ENCODE measurements at places on chromosomes 1 and 21.

DNA sequence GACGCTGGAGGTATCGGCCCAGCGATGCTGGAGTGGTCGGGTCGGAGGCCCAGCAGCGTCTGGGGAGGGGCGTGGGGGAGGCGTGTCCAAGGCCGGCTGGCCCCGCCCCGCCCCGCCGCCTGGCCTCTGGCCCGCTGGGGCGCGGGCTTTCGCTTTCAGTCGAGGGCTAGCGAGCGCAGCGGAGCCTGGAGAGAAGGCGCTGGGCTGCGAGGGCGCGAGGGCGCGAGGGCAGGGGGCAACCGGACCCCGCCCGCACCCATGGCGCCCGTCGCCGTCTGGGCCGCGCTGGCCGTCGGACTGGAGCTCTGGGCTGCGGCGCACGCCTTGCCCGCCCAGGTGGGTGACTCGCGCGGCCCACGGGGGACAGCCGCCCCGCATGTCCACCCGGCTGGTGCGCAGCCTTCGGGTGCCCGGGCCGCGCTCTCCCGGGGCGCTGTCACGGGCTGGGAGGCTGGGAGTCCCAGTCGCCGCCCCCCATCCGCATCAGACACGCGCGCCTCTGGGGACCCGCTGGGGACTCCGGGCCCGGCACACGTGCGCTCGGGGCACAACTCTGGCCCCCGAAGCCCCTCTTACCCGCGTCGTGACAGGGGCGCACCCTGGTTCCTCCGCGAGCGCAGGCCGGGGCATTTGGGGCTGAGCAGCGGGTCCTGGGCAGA lies at the start of gene TNFRSF1B:
Gene TNFRSF1B, plus strand, starts transcription at position 158 of the 659 bp plus-strand sequence. Its CDS starts 101 bp downstream, at position 259.
- DNase-seq = no peak

DNA sequence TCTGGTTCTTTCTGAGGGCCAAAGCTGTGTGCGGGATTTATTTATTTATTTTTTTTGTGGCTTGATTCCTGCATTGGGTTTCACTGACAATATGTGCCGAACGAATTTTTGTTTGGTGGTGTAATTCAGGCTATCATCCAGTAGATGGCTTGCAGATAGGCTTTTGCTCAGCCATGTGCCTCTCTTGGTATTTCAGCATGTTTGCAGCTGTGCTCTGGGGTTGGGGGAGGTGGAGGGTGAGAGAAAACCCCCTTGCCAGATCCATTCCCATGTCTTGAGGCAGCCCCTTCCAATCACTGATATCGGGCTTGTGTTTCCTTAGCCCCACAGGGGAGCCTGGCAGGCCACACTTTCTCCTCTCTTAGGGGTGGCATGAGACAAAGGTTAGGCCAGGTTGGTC lies 302.4 kb downstream of the PTGER3 start:
- no peak for DNase-seq

GRCh38 chr1:30371888-30372791 lies 351.2 kb downstream of the MATN1 start:
- no peak for DNase-seq

DNA sequence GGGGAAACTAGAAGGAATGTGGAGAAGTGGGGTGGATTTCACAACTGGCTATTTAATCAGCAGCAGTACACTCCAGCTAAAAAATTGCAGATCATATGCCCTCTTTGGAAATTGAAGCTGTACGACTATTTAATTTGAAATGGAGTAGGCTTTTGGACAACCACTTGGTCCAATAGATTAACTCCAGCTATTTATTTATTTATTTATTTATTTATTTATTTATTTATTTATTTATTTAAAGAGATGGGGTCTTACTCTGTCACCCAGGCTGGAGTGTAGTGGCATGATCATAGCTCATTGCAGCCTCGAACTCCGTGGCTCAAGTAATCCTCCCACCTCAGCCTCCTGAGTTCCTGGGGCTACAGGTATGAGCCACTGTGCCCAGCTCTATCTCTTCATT lies 312.3 kb downstream of the KCNH1 start:
- no peak for DNase-seq

GRCh38 chr1:115413208-115413607 lies 75.2 kb upstream of the NGF start:
- DNase-seq = no peak

DNA sequence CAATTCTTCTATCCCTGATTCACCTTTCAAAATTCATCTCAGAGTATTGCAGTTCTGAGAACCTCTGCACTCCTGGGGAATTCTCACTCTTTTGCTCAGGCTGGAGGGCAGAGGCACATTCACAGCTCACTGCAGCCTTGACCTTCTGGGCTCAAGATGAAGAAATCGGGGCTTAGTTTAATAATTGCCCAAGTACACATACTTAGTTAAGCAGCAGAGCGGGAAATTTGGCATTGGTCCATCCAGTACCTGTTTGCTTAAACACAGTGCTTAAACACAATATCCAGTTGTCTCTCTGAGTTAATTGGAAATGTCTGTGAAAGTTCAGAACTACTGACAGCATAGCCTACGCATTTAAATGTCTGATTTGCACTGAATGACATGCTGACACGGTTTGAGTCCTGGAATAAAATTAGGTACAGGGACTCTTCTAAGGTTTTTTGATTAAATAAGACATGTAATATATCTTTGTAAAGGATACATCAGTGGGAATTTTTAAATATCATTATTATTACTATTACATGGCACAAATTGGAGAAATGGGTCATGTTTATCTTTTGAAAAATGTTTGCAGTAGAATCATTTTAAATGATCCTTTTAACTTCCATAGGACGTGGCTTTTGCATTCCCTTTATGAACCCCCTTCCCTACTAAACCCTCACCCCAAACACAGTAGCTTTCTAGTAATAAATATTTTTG lies 337.4 kb downstream of the SRGAP2C start:
- no peak for DNase-seq

DNA sequence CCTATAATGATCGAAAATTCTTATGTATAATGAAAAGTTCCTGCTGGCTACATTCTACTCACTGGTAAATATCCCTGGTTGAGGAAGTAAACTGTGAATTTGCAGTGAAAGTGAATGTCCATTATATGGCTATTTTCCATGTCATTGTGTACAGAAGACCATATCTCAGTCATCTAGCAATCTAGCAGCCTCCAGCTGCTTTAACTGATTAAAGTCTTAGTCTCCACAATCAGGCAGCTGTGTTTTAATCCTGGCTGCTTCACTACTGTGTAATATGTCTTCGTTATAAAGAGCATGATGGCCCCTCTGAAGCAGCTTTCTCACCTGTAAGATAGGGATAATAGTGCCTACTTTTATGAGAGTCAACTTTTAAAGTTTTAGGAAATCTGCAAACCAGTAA lies 11.4 kb downstream of the CLCA2 start:
- DNase-seq = no peak

- no peak for DNase-seq
Measured at GRCh38 chr1:205118752-205119151, 3.0 kb downstream of the RBBP5 start.

DNA sequence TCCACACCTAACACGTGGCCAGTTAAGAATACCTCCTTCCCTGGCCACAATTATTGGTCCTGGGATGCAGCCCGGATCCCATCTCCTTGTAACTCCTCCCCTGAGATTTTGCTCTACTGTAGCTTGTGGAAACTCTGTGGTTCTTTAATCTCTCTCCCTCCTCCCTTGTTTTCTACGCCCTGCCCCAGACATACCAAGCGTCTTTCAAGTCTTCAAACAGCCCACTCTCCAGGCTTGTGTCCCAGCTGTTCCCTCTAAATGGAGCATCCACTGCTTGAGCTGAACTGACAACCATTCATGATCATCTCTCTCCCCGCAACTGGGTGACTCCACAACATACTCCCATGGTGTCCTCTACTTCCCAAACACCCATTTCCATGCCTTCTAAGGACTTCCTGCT lies 111.6 kb downstream of the SIPA1L2 start:
- no peak for DNase-seq

GRCh38 chr21:44557491-44558328 lies 885 bp downstream of the KRTAP10-3 start:
- DNase-seq = no peak

- no peak for DNase-seq
Measured at GRCh38 chr1:208497866-208498541, 253.8 kb upstream of the PLXNA2 start.

Measured in A172 (cell line).